ENCODE measurements at places on chromosomes 5 and 9.

- DNase-seq: no peak
These were observed 493.0 kb upstream of the WWC1 start for GRCh38 chr5:167798448-167798847.

DNA sequence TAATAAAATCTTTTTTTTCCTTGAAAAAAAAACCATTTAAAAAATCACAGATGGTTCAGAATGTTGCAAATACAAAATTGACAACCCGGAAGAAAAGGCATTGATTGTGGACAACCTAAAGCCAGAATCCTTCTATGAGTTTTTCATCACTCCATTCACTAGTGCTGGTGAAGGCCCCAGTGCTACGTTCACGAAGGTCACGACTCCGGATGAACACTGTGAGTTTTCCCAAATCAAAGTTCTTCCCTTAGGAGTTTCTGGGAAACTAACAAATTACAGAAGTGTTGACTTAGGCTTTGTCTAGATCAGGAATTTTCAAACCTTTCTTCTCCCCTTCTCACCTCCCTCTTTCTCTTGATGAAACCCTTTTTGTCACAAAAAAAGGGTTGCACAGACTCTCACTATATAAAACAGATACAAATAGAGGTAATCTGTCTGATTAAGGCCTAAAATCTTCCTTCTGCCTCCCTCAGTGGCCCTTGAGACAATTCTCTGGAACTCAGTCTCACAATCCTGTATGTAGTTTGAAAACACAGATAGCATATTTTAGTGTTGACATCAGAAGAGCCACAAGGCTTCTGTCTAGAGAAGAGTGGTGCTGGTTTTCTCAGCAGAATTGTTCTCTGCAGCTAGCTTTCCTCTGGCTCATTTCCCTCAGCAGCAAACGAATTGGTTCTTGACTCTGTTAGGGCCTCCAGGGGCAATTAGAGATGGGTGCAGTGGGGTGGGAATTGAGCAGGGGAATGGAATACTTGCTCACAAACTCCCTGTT is 79.5 kb downstream of the OSMR start:
- DNase-seq: no peak

DNA sequence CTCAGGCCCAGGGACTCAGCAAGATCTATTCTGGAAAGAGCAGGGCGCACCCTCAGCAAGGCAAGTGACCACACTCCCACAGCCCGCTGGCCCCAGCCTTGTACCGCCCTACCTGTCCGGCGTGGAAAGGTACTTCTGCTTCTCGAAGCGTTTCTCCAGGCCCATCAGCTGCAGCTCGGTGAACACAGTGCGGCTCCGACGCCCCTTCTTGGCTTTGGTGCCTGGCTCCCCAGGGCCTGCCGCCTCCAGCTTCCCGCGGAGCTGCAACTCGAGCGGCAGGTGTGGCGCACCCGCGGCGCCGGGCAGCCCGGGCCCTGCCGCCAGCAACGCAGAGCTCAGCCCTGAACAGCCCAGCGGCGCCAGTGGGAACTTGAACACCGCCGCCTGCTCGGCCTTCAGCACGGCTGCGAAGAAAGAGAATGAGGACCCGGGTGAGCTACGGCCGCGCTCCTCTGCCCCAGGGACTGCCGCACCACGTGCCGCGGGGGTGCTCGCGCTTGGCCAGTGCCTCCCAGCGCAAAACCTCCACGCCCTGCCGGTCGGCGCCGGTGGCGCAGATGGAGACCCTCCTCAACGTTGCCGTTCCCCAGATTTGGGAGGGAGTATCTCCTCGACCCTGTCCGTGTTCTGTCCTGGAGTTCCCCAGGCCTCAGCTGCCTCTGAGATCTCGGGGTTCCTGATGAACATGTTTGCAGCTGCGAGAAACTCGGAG is 2.2 kb downstream of the BARX1 start:
- DNase-seq: no peak

- DNase-seq: no peak
These were observed 14.4 kb downstream of the ELAVL2 start for GRCh38 chr9:23811633-23812032.

DNA sequence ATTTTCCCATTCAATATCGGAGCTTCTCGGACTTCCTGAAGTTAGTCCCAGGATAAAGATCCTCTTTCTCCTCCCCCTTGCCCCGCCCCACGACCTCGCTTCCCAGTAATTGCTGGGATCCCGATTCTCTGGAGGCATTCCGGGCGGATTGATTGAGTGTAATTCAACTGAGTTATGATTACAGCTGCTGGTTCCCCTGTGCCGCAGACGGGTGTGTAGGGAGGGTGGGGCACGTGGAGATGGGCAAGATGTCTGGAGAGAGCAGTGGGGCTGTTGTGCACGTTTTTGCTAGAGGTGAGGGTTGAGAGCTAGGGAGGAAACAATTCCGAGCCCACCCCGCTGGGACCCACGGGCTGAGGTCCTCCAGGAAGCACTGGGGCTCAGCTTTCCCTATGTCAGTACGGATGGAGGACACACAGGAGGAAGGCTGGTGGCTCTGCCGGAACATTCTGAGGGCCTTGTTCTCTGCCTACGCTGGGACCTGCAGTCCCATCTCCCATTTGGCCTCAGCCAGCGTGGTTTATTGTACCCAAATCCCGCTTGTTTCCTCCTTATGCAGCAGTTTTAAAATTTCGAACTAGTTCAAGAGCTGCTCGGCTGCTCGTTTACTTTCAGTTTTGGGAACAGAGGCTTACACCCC is 2.4 kb upstream of the DMRT2 start:
- no peak for DNase-seq

All from stimulated activated CD4-positive, alpha-beta T cell treated with anti-CD3 and anti-CD28 coated beads, Interleukin-12 subunit alpha, Interleukin-12 subunit beta, amount 100 ng/mL, for 4 hours (primary cell).